ENCODE measurements at places on chromosomes 12 and 14. TPM values are rescaled to one million over a fixed set of nuclear protein-coding genes. Genes with fewer than 3 reads are reported as not detected.
A peak's percentile ranks its signal among the peaks of the same experiment; 100 is the strongest.

GRCh38 chr14:97723819-97724218 lies 926.6 kb downstream of the VRK1 start:
- no peak for DNase-seq

DNA sequence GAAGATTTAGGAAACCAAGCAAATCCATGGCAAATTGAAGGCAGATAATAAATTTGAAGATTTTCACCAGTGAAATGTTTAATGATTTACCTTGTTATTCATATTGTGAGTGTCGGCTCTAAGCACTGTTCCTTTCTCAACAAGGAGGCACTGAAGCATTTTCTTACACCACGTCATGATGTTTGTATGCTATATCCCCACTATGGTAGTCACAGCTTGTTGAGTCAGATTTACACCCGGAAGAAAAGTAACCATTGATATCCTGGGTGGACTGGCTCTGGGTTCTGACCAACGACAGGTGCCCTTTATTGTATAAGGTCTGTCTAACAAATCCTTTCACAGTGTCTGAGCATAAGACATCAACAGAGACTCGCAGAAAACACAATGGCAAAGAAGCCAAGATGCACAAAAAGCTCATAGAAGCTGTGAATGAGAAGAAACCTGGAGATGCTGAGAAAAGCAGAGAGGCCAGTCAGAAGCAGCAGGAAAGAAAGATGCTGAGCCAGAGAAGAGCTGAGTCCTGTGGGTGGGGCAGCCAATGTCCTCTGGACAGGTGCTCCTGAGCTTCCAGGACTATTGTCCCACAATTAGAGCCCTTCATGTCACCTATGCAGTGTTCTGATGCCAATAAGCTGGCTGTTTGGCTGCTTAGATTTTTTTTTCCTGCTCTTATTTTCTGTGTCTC lies 49.7 kb upstream of the ARHGAP5 start:
- no peak for DNase-seq

DNA sequence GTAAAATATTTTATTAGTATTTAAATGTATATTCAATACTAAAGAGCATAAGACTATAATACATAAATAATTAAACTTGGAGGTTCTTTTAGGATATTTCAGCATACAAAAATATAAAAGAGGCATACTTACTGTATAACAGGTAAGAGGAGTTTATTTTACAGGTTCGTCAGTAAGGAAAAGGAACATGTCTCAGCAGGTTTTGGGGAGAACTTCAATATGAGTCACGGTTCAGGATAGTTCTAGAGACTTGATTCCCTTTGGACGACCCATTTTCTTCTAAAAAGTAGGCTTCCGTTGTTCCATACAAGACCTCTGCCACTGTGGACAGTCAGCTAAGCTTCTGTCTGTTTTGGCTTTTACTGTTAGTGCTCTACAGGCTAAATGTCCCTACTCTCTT lies 181.1 kb downstream of the ALX1 start:
- no peak for DNase-seq

GRCh38 chr12:123854918-123855317 lies 92.8 kb downstream of the DNAH10 start:
- DNase-seq = no peak

DNA sequence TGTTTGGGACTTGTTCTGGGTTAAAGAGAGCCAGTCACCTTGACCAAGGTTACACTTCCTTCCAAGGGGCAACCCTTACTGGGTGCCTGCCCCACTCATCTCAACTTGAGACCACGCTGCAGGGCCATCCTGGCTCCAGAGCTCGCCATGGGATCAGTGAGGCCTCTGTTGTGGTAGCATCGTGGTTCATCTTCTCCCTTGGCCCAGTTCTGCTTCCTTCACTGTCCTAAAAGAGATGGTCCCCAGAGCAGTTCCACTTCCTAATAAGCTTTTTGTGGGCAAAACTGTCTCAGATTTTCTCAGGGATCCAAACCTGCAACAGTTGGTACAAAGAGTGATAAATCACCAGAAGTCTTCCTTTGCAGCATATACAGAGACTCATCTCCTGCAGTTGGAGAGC lies 165.9 kb upstream of the TMEM260 start:
- no peak for DNase-seq

DNA sequence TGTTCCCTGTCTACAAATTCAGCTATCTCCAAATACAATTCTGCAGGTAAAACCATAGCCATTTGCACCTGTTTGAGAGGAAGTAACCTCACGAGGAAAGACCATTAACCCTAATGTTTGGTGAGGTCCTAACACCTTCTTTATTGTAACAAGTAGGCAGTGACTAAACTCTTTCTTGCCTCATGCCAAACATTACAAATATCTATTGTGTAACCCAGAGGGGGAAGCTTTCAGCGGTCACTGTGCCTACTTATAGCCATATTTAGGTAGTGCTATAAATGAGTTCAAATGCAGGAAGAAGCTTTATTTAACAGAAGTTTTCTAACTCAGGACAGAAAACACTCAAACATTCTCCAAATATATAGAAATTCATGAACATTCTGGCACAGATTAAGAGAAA lies 252.7 kb downstream of the LRFN5 start:
- DNase-seq = no peak

- DNase-seq = no peak
Observed at GRCh38 chr12:117732761-117733548, 235.8 kb downstream of the KSR2 start.

DNA sequence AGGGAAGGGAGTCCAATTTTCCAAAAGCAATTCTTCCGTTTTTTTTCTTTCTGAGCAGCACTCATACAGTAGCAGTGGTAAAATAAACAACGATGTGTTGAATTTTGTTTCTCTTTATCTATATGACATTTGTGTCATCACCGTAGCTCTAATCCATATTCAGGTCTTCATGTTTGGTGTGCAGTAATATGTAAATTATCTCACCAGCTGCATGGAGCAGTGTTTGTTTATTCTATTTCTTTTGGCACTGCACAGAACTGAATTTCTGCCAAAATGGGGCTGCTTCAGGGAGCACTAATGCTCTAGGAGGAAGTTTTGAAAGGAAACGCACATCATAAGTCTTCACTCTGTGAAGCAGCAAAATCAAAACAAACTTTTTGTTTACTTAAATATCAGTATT lies 130.0 kb upstream of the NPAS3 start:
- no peak for DNase-seq

DNA sequence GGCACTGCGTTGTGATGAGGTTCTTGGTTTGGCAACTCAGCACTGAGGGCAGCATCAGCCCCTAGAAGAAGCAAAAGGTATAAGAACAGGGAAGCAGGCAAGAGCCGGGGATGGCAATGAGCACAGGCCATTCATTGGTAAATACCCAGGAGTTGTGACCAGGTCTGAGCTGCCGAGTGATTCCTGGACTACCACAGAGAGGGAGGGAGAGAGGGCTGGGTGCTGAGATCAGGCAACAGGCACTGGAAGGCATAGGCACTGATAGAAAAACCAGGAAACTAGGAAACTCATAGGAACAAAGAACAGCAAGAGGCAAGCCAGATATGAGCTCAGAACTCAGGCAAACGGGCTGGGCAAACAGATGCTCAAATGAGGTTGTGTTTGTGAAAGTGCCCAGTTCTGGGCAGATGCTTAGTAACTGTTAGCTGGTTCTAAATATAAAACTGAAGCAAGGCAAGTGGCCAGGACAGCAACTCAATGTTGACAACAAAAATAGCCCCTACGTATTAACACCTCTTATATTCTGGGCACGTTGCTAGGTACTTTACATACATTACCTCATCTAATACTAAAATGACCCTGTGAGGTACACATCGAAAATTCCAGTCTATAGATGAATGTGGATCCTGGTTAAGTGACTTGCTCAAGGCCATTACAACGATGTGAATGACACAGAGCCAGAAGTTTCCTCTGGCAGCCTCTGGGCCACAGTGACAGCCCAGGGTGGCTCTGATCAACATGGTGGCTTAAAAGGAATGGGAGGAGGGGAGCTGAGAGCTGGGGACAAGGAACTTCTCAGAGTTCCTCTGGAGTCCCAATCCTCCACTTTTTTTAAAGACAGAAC lies 121.1 kb downstream of the PRMT8 start:
- no peak for DNase-seq

DNA sequence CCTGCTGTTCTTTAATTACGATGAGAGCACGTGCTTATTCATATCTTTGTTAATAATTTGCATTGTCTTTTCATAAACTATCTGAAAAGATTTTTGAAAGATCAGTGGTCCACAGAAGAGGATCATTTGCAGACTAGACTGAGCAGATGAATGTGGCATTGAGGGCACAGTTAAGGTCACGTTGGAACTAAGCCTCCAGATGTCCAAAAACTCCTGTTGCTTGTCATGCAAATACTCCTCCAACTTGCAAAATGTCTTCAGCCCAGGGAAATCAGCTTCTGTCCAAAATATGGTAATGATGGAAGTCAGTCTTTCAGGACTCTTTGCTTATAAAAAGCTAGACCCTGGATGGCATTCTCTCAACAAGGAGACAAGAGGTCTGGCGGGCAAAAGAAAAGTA lies 201.6 kb upstream of the TMEM260 start:
- DNase-seq = no peak

DNA sequence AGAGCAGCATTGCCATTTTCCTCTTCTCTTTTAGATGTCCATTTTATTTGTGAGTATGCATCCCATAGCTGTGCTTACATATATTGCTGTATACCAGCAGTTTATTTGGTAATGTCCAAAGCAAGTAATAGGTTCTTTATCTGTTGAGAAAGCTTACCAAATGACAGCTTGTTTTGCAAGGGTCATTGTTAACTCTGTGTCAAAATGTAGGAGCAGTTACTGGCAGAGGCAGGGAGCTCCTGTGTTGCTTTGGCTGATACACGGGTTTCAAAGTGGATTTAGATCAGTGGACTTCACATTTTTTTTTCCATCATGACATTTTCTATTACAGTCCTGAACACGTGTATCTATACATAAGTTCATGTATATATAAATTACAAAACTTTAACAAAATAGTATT lies 38.1 kb upstream of the LRTM2 start:
- DNase-seq = no peak

DNA sequence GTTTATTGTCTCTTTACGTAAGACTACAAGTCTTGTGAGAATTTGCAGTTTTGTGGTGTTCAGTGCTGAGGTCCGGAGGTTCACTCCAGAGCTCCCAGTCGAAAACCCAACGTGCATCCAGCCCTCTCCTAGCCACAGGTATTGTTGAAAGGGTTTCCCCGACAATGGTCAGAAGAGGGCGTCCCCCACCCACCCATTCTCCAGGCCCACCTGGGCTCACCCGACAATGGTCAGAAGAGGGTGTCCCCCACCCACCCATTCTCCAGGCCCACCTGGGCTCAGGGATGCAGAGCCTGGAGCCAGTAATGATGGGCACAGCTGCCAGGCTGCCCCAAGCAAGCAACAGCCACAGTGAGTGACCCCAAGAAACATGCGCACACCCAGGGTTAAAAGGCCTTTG lies 126.8 kb upstream of the EVL start:
- DNase-seq = no peak

DNA sequence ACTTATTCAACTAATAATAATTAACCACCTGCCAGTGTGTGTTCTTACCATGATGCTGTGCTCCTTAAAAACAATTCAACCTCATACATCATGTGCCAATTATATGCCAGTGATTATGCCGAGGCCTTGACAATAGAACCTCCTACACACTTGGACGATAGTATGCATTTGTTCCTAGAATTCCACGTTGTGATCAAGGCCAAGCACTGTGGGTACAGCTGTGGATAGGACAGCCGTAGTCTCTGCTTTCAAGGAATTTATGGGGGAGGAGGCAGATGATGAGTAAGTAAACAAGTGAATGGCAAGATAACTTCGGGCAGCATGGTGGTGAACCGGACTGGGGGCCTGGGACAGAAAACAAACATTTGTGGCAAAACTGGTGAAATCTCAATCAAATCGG lies 18.0 kb upstream of the MYO1H start:
- no peak for DNase-seq

DNA sequence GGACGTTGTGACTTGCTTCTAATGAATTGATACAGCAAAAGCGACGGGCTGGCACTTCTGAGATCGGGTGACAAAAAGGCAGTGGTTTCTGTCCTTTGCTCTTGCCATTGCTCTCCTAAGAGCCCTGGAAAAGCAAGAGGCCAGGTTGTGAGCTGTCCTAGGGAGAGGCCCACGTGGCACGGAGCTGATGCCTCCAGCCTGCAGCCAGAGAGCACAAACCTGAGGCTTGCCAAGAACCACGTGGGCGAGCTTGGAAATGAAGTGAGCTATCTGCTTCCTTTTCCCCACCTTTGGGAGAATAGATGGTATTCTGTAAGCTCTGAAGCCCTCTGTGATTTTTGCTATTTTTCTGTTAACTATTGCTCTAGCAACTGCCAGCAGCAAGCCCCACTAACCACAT lies 26.4 kb upstream of the NOS1 start:
- no peak for DNase-seq

DNA sequence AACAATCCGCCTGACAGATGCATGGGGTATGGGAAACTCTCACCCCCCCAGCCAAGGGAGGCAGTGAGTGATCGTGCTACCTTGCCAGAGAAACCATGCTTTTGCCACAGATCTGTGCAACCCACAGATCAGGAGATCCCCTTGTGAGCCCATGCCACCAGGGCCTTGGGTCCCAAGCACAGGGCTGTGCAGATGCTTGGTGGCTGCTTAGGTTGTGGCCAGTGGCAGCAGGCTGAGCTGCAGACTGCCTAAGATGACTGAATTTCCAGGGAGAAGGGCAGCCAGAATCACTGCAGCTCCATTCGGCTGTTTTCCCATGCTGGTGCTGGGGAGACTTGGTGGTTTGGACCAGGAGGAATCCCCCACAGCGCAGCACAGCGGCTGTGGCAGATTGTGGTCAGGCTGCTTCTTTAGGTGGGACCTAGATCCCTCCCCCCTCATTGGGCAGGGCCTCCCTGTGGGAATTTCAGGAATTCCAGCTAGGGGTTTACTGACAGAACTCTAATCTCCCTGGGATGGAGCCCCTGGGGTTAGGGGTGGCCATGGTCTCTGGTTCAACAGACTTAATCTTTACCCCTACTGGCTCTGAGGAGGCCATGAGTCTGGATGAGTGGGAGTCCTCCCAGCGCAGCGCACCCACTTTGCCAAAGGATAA lies 264.6 kb upstream of the DAAM1 start:
- DNase-seq = no peak

GRCh38 chr12:109461846-109462756 lies 15.0 kb downstream of the KCTD10 start:
- peak; percentile 63 for DNase-seq

GRCh38 chr14:32513571-32514009 lies 184.5 kb downstream of the AKAP6 start:
- no peak for DNase-seq

GRCh38 chr12:72974954-72975555 lies 702.9 kb downstream of the TRHDE start:
- DNase-seq = no peak

DNA sequence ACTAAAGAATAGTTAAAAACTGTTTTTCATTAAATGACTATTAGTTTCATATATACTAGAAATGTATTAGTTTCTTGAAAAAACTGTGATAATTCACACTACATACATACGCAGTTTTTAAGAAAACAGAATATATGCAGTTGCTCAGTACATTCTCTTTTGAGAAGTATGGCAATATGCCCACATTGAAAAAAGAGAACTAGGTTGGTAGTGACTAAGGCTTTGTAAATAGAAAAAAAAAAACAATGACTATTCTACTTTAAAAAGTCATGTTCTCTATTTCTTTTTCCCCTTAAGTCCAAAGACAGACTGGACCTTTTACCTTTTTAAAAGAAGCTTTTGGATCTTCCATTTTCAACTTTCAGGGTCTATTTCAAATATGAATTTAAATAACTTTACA lies 25.0 kb downstream of the SNX6 start:
- no peak for DNase-seq

- DNase-seq = peak; percentile 31
Observed at GRCh38 chr14:23153851-23154796, 29.3 kb downstream of the SLC7A8 start.

Gene ART4
- total RNA-seq = not detected

Gene CAPZA3
- not detected for total RNA-seq

Gene KERA
- not detected for total RNA-seq

Gene STAT6
- 395 TPM for total RNA-seq

Gene KRT8
- total RNA-seq = 1,046 TPM

Gene KCNH5
- total RNA-seq = not detected

Gene SLC8A3
- total RNA-seq = 4.1 TPM
